Gastrocnemius medialis (tissue), 4 donors: ENCODE measurements at places on chromosomes 2 and 18. TPM values are rescaled to one million over a fixed set of nuclear protein-coding genes. Genes with fewer than 3 reads are reported as not detected.

DNA sequence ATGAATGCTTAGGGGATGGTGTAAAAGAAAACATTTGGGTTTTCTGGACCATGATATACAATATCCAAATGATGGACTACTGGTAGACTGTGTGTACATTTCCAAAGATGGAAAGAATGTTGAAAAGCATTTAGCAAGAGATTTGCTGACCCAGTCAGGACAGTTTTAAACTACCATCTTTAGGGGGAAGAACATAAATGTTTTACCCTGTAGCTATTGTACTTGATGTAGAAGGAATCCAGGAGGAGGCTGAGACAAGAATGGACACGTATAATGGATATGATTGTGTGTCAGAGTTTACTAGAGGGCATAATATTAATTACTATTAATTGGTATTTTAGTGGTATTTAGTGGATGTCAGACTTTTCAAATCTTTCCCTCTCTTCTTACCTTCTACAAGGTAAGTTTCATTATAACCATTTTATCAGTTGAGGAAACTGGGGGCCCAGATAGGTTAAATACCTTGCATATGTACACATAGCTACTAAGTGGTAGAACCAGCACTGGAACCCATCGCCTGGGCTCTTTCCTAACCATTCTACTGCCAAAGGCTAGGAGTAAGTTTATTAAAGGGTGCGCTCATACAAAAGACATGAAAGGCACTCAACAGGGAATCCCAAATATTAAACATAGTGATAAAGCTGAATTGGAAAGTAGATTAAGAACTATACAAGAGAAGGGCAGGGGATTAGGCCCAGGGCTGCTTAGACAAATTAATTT lies 8.9 kb downstream of the TACR1 start:
- no peak overlapping the region for H3K4me3 ChIP-seq
- no peaks in the 10 kb centered on the region for H3K4me1 ChIP-seq
- H3K27me3 ChIP-seq: peaks cover 3% of the 10 kb centered on the region
- H3K27ac ChIP-seq: no peak overlapping the region
- no peak for DNase-seq
- H3K36me3 ChIP-seq: no peaks in the 10 kb centered on the region

- no peaks in the 10 kb centered on the region for H3K4me1 ChIP-seq
- DNase-seq: no peak
- no peaks in the 10 kb centered on the region for H3K27me3 ChIP-seq
- no peak overlapping the region for H3K27ac ChIP-seq
Measured at GRCh38 chr18:38032516-38032915, 466.9 kb upstream of the CELF4 start.

GRCh38 chr2:196924051-196924450 lies 2.5 kb downstream of the PGAP1 start:
- H3K36me3 ChIP-seq: no peaks in the 10 kb centered on the region
- DNase-seq: no peak

- no peak overlapping the region for H3K27ac ChIP-seq
- no peaks in the 10 kb centered on the region for H3K36me3 ChIP-seq
- H3K4me1 ChIP-seq: peaks cover 20% of the 10 kb centered on the region
- no peak overlapping the region for H3K4me3 ChIP-seq
Measured at GRCh38 chr2:99152199-99152895, 2.4 kb downstream of the TSGA10 start.

GRCh38 chr2:218852911-218853667 lies 6.5 kb upstream of the WNT6 start:
- no peak for DNase-seq
- no peak overlapping the region for H3K4me3 ChIP-seq

- no peaks in the 10 kb centered on the region for H3K4me1 ChIP-seq
- no peak overlapping the region for H3K27ac ChIP-seq
- no peak for DNase-seq
- no peaks in the 10 kb centered on the region for H3K36me3 ChIP-seq
- H3K4me3 ChIP-seq: no peak overlapping the region
- H3K27me3 ChIP-seq: no peaks in the 10 kb centered on the region
Measured at GRCh38 chr2:224734949-224735348, 18.8 kb upstream of the CCDC195 start.

DNA sequence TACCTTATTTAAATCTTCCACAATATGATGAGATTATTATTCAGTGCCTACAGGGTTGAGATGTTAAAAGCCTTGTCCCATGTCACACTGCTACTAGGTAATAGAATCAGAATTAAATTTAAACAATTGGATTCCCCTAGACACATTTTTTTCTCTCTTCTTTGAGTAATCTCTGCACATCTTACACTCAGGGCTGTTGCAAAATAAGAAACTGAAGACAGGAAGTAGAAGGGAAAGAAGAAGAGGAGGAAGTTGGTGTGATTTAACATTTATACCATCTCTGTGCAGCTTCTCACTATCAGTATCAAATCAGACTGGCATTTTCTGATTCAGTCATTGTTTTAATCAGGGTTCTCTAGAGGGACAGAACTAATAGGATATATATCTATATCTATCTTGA lies 677.6 kb downstream of the IRS1 start:
- no peaks in the 10 kb centered on the region for H3K27me3 ChIP-seq
- no peak overlapping the region for H3K4me3 ChIP-seq
- no peaks in the 10 kb centered on the region for H3K36me3 ChIP-seq
- no peak for DNase-seq
- H3K4me1 ChIP-seq: no peaks in the 10 kb centered on the region

DNA sequence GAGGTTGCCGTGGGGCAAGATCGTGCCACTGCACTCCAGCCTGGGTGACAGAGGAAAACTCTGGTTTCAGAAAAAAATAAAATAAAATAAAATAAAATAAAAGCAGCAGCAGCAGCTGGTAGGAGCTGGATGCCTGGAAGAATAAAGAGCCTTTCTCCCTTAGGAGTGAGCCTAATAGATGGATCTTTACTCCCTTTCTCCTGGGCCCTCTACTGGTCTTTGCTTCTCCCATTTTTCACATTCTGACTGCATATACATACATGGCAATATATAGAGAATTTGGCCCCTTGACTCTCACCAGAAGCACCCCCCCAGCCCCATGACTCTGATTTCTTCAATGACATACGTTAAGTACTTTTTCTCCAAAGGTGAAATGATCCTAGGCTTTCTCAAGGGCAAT lies 9.8 kb upstream of the MALT1 start:
- no peaks in the 10 kb centered on the region for H3K27me3 ChIP-seq
- H3K27ac ChIP-seq: no peak overlapping the region
- H3K4me1 ChIP-seq: peaks cover 3% of the 10 kb centered on the region

- no peaks in the 10 kb centered on the region for H3K27me3 ChIP-seq
- no peak for DNase-seq
- no peaks in the 10 kb centered on the region for H3K36me3 ChIP-seq
- no peak within 1 kb of the TSS for H3K27ac ChIP-seq
- H3K4me1 ChIP-seq: no peaks in the 10 kb centered on the region
- no peak within 1 kb of the TSS for H3K4me3 ChIP-seq
Measured at GRCh38 chr2:112784199-112785189, at the start of gene IL1A. Gene IL1A, minus strand, starts transcription at chr2:112784493. Its CDS starts 723 bp downstream, at chr2:112783770.

DNA sequence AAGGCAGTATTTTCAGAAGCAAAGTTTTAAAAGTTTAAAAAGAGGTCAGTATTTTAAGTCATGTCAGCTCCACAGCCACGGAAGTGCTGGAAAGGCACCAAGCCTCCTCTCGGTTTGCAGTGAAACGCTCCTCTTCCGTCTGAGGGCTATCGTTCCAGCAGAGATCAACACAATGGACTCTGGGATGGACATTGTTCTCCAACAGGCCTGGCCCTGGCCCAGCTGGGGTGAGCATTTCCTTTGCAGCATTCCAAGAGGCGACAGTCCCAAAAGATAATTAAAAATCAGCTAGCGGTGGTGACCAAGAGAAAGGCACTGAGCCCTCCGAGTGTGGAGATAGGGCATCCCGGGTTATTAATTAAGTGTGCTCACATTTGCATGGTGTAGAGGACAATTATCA lies 95.9 kb upstream of the LCLAT1 start:
- H3K27ac ChIP-seq: peak overlapping the region; percentile 11
- H3K27me3 ChIP-seq: no peaks in the 10 kb centered on the region
- H3K36me3 ChIP-seq: no peaks in the 10 kb centered on the region
- no peak for DNase-seq

- H3K36me3 ChIP-seq: no peaks in the 10 kb centered on the region
- no peaks in the 10 kb centered on the region for H3K27me3 ChIP-seq
- H3K27ac ChIP-seq: no peak overlapping the region
- no peaks in the 10 kb centered on the region for H3K4me1 ChIP-seq
Measured at GRCh38 chr2:147607379-147607778, 237.4 kb upstream of the ACVR2A start.

LRRTM1 gene
- not detected for total RNA-seq

MYO3B gene
- 0.27 TPM for total RNA-seq

CTAGE1 gene
- total RNA-seq: not detected

CASP10 gene
- 2.4 TPM for total RNA-seq

UXS1 gene
- 18.2 TPM for total RNA-seq

ARHGEF33 gene
- not detected for total RNA-seq
